A549 treated with AZD2906 at 1 μM for 4 hours (cell line): ENCODE measurements at places on chromosomes 3 and 15. TPM values are rescaled to one million over a fixed set of nuclear protein-coding genes. Genes with fewer than 3 reads are reported as not detected.

Gene PSMD6
- total RNA-seq: 75.5 to 82.1 TPM (median 75.7 TPM) in 5 replicates

Gene CCK
- 1.7 to 2.9 TPM (median 1.9 TPM) in 5 replicates for total RNA-seq

Gene MYO5C
- total RNA-seq: 4.8 to 6.6 TPM (median 5.9 TPM) in 5 replicates

Gene ZMYND10
- 0.91 to 1.8 TPM (median 1.2 TPM) in 5 replicates for total RNA-seq

Gene IGDCC3
- total RNA-seq: 0.05 to 0.30 TPM (median 0.10 TPM) in 5 replicates

Gene RASGRP1
- total RNA-seq: 0.30 to 0.40 TPM (median 0.33 TPM) in 5 replicates

Gene FOXL2NB
- 0.68 to 1.1 TPM (median 0.95 TPM) in 5 replicates for total RNA-seq

Gene CLRN1
- not detected in 5 replicates for total RNA-seq

Gene SNTN
- not detected in 5 replicates for total RNA-seq

Gene SCAANT1
- not detected in 5 replicates for total RNA-seq

Gene PLA2G4D
- total RNA-seq: not detected in 5 replicates

Gene UNC45A
- 52.3 to 61.9 TPM (median 55.0 TPM) in 5 replicates for total RNA-seq

Gene RYR3
- 0.02 to 0.07 TPM (median 0.02 TPM) in 5 replicates for total RNA-seq

Gene AMIGO3
- 0.58 to 1.8 TPM (median 0.82 TPM) in 5 replicates for total RNA-seq

Gene HIGD2B
- total RNA-seq: not detected in 5 replicates

Gene LRRC2
- not detected in 5 replicates for total RNA-seq

Gene CMTM8
- 8.7 to 14.7 TPM (median 13.9 TPM) in 5 replicates for total RNA-seq

Gene KLHL40
- total RNA-seq: not detected in 5 replicates

Gene PDE8A
- 22.6 to 25.2 TPM (median 24.2 TPM) in 5 replicates for total RNA-seq

Gene PDIA5
- total RNA-seq: 29.3 to 33.1 TPM (median 30.7 TPM) in 5 replicates

Gene EEF1AKMT4
- 8.3 to 12.9 TPM (median 11.7 TPM) in 5 replicates for total RNA-seq

Gene ROBO1
- total RNA-seq: 8.3 to 18.4 TPM (median 13.3 TPM) in 5 replicates

Gene OXNAD1
- 6.8 to 9.4 TPM (median 8.8 TPM) in 5 replicates for total RNA-seq

Gene ECE2
- not detected in 5 replicates for total RNA-seq

Gene NR1I2
- total RNA-seq: not detected in 5 replicates

Gene ACTRT3
- total RNA-seq: 2.6 to 3.3 TPM (median 3.1 TPM) in 5 replicates

Gene RPL14
- total RNA-seq: 682 to 770 TPM (median 732 TPM) in 5 replicates

Gene KLF15
- 1.4 to 1.9 TPM (median 1.6 TPM) in 5 replicates for total RNA-seq

Gene ZBTB47
- total RNA-seq: 5.3 to 6.5 TPM (median 5.8 TPM) in 5 replicates

Gene LRRC34
- not detected in 5 replicates for total RNA-seq

Gene MEGF11
- 0.27 to 0.71 TPM (median 0.45 TPM) in 5 replicates for total RNA-seq

Gene PAQR9
- 1.7 to 2.4 TPM (median 1.8 TPM) in 5 replicates for total RNA-seq

Gene RFT1
- 18.9 to 27.9 TPM (median 26.9 TPM) in 5 replicates for total RNA-seq

Gene UBA7
- total RNA-seq: 0.18 to 0.66 TPM (median 0.25 TPM) in 5 replicates

Gene CYP19A1
- total RNA-seq: 0.10 to 0.56 TPM (median 0.18 TPM) in 5 replicates
